ENCODE measurements at places on chromosomes 4 and X.
A peak's percentile ranks its signal among the peaks of the same experiment; 100 is the strongest.

DNA sequence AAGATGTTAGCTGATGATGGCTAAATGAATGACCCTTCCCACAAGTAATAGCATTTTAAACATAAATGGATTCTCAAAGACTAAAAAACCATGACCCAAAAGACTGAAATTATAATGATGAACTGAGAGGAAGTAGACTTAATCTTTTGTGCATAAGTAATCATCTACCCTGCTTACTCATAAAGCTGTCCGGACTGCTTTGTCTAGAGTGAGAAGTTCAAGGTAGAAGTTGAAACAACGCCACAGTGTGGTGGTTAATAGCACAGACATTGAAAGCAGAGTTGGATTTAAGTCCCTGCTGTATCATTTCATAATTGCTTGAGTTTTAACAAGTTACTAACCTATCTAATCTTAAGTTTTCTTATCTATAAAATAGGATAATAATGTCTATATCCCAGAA lies 346.6 kb downstream of the CENPC start:
- no peak for DNase-seq

DNA sequence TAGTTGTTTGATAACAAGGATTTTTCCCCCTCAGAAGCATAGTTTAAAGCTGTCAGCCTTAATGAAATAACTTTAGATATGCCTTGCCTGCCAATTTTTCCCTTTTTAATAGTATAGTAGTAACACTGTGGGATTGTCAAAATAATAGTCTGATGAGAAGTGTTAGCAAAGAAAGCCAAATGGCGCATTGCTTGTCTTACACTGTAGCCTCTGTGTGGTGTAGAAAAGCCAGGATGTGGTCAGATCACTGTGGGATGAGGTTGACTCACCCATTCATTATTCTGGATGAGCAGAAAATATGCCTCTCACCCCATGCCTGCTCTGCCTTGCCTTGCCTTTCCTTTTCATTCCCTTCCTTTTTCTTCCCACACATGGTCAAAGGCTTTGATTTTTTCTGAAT lies 257.8 kb upstream of the NRK start:
- DNase-seq, result no peak

DNA sequence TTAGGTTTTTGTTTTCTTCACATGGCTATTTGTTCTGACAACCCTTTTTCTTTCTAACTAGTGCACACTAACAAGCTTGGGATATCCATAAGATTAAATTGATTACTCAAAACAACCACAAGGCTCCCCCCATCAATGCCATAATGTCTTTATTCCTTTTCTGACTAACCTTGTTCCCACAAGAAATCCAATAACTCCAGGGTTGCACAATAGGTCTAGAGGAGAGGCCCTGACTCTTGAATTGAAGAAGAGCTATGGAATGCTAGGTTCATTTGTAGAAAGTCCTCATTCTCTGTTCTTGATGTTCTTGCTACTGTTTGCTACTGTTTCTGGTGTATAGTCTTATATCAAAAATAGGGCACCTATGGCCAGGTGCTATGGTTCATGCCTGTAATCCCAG lies 71.0 kb downstream of the PRRG1 start:
- no peak for DNase-seq

GRCh38 chr4:32597354-32597753 lies 1877.2 kb downstream of the PCDH7 start:
- DNase-seq, result no peak

- DNase-seq, result no peak
These were observed 18.5 kb downstream of the GC start for GRCh38 chr4:71765350-71765749.

- no peak for DNase-seq
These were observed 222.3 kb upstream of the S100G start for GRCh38 chrX:16427668-16428067.

DNA sequence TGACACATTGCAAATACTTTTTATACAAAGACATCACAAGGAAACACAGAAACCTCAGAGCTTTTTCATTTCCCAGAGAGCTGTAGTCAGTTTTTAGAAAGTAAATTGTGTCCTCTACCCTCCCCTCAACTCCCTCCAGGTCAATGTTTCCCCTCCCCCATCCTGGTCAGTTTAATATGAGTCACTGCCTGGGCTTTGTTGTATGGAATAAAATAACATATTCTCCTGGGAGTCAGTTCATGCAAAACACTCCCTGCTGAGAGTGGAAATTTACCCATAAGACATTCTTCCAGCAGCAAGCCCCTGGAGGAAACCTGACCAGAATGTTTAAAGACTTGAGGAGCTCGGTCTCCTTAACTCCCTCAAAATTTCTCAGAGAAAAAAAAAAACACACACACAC lies 270.1 kb upstream of the LDB2 start:
- DNase-seq, result no peak

DNA sequence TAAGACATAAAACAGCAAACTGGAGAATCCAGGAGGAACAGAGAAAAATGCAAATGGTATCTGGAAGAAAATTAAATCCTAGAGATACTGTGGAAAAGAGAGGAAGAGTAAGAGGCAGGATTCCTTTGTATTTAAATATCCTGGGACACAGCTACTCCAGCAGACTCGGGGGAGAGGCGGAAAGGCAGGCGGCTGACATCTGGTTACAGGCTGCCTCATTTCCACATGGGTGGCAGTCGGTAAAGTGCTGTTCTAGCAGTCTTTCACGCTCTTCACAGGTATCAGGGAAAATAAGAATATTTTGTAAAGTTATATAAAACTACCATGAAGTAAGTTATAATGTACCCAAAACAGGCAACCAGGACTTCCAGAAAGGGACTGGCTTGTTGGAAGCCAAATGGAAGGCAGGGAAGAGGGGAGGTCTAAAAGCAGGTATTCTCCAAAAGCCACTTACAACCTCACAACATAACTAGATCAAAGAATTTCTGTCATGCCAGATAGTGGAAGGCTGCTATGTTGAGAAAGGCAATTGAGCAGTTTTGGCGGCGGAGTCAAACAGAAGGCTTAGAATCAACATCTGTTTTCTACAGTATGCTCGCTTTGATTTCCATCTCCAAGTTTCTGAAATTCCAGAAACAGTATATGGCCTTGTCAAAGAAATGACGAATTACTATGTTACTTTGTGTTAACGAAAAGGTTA lies 1.3 kb upstream of the TIGD2 start:
- DNase-seq, result no peak

DNA sequence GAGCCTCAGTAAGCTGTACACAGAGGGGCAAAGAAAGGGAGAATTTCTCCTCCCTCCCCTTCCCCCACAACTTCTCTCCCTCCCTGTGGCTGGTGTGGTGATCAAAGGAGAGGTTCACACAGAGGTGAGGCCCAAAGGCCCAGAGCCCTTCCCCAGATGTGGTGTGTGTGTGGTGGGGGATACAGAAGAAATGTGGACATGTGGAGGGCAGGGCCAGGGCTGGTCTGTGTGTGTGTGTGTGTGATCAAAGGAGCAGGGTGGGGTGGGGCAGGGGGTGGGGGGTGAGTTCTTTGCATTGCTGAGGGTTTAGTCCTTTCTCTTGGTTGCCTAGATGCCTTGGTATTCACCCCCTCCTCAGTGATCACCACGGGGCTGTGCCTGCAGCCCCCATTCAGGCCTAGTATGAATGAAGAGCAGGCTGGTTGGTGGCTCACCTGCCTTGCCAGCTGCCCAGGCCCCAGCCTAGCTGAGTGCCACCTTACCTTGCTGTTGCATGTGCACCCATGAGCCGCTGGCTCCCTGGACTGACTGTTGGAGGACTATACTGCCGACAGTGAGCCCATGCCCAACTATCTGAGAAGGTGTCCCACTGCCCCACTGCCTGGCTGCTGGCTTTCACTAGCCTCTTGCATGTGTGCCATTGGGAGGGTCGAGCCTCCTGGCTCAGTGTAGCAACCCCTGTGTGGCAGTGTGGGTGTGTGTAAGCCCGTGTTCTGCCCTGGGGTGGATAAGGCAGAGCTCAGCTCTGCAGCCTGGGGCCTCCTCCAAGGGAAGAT lies 101.9 kb downstream of the EFNB1 start:
- DNase-seq, result no peak

DNA sequence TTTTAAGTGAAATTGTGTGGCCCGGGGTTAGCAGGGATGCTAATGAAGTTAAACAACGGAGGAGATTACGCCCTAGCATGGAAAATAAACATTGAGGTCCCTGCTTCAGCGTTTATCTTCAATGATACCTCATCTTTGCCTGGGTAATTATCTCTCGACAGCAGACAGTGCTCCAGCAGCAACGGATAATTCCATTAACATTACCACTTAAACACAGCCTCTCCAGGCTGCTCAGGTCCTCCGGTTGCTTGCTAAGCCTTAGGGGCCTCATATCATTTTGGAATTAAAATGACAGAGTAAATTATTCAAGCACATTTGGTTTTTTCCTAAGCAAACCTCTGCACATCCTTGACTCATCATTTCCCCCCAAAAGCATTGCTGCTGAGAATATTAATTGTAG lies 281.5 kb upstream of the KLF3 start:
- DNase-seq, result no peak

DNA sequence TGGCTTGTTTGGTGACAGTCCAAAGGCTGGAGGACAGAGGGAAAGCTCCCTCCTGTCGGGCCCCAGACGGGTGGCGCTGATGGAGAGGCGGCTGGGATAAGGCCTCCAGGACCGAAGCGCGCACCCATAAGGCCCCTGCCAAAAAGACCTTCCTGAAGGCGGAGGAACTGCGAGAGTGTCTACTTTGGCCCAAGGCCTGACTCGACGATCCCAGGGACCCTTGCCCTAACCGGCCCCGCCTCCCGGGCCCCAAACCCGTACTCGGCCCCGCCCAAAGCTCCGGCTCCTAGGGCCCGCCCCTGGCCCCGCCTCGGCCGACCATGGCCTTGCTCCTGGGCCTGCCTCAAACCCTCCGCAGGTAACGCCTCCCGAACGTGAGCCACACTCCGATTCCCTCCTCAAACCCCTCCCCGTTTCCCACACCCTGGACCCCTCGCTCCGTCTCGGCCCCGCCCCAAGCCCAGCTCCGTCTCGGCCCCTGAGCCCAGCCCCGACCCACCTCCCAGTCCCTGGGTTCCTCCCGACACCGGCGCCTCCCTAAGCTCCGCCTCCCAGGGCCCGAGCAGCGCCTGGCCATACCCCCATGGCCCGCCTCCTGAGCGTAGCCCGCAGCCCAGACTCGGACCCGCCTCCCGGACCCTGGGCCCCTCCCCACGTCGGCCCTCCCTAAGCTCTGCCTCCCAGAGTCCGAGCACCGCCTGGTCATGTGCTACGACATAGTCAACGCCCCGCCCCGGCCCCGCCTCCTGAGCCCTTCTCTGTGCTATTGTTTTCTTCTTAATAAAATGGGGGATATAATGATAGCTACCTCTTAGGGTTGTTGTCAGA lies 90.0 kb upstream of the DRD5 start:
- DNase-seq, result peak; percentile 79

DNA sequence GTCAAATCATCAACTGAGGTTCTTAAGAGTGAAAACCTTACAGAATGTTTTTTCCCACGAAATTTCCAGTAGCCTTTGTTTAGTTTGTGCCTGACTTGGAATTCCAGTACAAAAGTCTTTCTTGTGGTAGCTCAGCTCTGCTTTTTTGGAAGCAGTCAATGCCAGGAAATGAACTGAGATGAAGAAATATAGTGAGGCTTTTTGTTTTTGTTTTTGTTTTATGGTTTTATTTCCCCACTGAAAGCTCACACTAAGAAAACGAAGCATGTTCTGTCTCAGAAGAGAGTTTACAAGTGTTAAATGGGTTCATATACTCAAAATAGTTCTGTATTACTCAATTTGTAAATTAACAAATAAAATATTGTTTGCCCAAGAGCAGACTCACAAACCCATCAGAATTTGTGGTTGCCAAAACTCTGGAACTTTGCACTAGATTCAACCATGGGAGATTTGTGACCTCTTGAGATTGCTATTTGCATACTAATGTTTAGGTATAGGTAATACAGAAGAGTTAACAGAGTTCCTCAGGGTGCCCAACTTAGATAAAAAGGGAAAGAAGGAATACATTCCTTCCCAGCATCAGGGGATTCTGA lies 1060.8 kb downstream of the FAT4 start:
- DNase-seq, result no peak

GRCh38 chr4:54840992-54841768 lies 183.4 kb downstream of the KIT start:
- DNase-seq, result no peak

- DNase-seq, result no peak
These were observed 10.1 kb upstream of the BMP2K start for GRCh38 chr4:78766026-78766425.

DNA sequence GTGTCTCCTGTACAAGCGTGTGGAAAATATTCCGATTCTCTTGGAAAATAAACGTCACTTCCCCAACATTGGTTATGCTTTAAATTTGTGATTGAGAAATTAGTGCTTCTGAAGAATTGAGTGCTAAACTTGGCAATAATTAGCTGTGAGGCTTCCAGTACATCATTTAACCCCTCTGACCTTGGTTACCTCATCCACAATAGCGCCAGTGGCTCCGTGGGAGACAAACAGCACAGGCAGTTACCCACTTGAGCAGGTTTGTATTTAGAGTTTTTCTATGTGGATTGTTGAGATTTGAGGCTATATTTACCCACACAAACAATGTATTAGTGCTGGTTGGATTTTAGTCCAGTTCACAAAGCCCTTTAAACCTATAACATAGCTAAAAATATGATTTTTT lies 476.5 kb downstream of the NKX6-1 start:
- no peak for DNase-seq

DNA sequence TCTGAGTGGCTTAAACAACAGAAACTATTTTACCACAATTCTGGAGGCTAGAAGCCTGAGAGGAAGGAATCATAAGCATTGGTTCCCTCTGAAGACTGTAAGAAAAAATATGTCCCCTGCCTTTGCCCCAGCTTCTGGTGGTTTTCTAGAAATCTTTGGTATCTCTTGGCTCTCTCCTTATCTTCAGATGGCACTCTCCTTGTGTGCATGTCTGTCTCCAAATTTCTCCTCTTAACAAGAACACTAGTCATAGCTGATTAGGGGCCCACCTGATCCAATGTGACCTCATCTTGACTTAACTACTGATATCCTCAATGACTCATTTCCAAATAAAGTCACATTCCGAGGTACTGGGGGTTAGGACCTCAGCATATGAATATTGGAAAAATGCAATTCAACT lies 635.0 kb upstream of the NR3C2 start:
- DNase-seq, result no peak

GRCh38 chr4:8224267-8224974 lies 25.3 kb downstream of the SH3TC1 start:
- DNase-seq, result no peak

GRCh38 chr4:8035371-8035780 lies 95.7 kb upstream of the AFAP1 start:
- no peak for DNase-seq

DNA sequence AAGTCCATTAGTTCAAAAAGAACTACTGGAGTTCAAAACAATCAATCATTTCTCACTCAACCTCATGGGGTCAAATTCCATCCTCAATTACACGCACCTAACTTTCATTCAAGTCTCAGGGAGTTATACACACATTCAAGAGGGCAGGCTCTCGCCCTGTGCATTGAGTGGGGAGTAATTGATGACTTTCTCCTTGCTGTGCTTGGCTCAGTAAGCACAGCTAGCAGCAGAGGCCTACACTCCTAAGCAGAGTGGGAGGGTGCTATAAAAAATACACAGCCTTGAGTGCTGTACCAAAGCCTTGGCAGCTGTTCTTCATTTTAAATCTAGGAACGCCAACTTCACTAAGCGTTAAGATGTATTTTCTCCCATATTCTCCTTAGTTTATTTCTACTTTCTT lies 958.3 kb upstream of the ADGRL3 start:
- no peak for DNase-seq

GRCh38 chr4:24224446-24224845 lies 334.6 kb upstream of the PPARGC1A start:
- DNase-seq, result no peak

All from effector CD4-positive, alpha-beta T cell (primary cell).